ENCODE measurements at places on chromosomes 1 and 21. TPM values are rescaled to one million over a fixed set of nuclear protein-coding genes. Genes with fewer than 3 reads are reported as not detected.
A peak's percentile ranks its signal among the peaks of the same experiment; 100 is the strongest.

Gene SLAMF7
- total RNA-seq = 0.79 TPM

Gene CLIC6
- total RNA-seq = not detected

GRCh38 chr1:161949548-161949947 is 74.1 kb downstream of the OLFML2B start:
- no peak for DNase-seq

- peak; percentile 78 for DNase-seq
Measured at GRCh38 chr1:233909195-233909594, 4.7 kb downstream of the SLC35F3 start.

GRCh38 chr1:104100115-104100514 is 350.4 kb downstream of the AMY1C start:
- no peak for DNase-seq
